ENCODE measurements at places on chromosomes 11 and 22.
A peak's percentile ranks its signal among the peaks of the same experiment; 100 is the strongest.

- DNase-seq: no peak
These were observed 126.4 kb upstream of the C11orf58 start for GRCh38 chr11:16611926-16612565.

- DNase-seq: no peak
These were observed 28.1 kb upstream of the FBXO3 start for GRCh38 chr11:33802194-33802950.

- no peak for DNase-seq
These were observed 129.0 kb downstream of the NECTIN1 start for GRCh38 chr11:119599864-119600541.

GRCh38 chr11:113979431-113979830, 4.5 kb downstream of the HTR3A start:
- no peak for DNase-seq

- peak; percentile 48 for DNase-seq
These were observed at the start of gene MAPK8IP1 for GRCh38 chr11:45885274-45885920. Gene MAPK8IP1, plus strand, starts transcription at chr11:45885651. Its CDS starts 170 bp downstream, at chr11:45885821.

DNA sequence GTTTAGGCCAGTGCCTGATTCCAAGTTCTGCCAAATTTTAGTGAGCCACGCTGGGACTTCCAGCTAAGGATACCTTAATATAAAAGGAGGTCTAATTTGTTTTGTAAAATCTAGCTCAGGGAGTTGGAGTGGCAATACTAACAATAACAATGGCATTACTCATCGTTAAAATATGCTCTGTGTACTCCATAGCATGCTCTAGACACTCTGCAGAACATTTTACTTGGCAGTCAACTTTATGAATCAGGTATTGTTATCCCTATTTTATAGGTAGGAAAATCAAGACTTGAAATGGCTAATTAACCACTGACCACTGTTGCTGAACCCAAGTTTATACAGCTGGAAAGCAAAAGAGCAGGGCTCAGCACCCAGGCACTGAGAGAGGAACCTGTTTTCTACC, 485.0 kb upstream of the KIRREL3 start:
- DNase-seq: no peak

GRCh38 chr22:19430890-19431541, 517 bp downstream of the HIRA start:
- no peak for DNase-seq

DNA sequence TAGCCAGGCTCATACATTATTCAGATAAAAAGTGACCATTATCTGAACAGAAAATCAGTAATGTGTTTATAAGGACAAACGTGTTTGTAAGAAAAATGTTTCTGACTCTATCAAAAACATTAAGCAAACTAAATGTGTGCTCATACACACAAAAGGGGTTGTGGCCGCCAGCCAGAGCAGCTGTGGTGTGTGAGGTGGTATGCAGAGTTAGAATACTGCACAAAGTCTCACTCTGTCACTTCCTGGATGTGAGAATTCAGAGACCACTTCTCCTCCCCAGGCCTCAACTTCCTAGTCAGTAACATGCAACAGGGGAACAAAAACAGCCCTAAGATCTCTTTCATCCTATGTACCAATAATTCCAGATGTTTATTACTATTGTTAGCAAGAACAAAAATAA, 9.4 kb downstream of the OR5B21 start:
- DNase-seq: no peak

DNA sequence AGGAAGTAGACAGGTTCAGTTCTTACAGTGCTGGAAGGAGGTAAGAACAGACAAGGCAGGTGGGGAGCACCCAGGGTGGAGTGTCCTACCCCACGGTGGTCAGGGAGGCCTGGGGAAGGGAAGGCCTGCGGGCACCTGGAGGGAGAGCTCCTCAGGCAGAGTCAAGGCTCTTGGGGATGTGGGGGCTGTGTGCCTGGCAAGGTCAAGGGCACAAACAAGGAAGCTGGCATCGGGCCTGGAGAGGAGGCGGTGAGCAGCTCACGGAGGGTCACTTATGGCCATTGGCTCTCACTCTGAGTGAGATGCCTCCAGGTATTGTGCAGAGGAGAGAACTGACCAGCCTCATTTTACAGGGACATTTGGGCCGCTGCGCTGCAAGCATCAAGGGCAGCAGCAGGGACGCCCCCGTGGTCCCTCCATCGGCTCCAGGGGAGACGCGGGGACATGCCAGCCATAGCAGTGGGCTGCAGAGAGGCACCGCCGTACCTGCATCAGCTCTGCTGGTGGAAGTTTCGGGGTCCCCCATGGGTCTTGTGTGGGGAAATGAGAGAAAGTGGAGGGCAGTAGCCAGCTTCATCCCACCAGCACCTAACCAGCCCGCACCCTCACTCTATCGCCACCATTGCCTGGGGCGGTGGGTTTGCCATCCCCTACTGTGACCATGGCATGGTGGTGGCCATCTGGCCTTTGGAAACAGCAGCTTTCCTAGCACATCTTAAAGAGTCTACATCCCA, 37.5 kb upstream of the RTL6 start:
- no peak for DNase-seq

DNA sequence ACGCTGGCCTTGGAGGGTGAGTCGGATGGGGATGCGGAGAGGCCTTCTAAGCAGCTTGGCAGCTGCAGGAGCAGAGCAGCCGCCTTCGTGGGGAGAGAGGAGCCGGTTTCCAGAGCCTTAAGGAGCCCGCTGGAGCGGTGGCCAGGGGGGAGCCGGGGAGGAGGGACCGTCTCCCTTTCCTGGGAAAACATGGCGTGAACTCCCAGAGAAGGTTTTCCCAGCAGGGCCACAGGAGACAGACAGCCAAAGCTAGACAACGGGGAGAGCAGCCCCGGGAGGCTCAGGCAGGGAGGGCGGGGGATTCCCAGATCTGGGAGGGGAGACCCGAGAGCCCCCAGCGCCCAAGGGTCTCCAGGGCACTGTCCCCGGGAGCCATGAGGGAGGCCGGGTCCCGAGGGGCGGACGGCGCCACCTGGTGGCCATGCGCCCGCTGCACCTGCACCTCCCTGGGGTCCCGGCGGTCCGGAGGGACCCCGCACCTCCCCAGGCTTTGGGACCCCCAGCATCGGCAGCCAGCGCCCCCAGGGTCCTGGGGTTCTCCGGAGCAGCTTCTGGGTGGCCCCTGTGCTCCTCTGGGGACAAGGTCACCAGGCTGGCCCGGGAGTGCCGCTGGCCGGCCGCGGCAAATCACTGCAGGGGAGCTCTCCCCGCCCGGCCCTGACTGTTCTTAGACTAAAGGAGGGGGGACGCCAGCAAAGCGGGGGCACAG, 2.4 kb upstream of the SYT8 start:
- DNase-seq: peak; percentile 69

DNA sequence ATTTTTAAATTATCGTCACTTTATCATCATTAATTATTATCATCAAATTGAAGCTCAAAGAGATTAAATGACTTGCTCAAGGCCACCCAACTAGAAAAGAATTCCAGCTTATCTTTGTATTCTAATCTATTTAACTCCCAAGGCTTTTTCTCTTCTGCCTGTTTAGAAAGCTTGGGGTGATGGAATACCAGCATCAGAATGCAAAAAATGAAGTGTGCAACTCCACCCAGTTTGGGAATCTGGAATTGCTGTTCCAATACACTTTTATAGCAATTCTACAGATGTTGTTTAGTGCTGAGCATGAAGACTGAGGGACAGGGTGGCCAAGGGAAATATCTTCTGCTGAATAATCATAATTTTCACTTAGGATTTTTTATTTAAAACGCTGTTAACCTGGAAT, 97.2 kb upstream of the FIBIN start:
- DNase-seq: no peak

- no peak for DNase-seq
These were observed 15.0 kb upstream of the CYP2R1 start for GRCh38 chr11:14906993-14907392.

DNA sequence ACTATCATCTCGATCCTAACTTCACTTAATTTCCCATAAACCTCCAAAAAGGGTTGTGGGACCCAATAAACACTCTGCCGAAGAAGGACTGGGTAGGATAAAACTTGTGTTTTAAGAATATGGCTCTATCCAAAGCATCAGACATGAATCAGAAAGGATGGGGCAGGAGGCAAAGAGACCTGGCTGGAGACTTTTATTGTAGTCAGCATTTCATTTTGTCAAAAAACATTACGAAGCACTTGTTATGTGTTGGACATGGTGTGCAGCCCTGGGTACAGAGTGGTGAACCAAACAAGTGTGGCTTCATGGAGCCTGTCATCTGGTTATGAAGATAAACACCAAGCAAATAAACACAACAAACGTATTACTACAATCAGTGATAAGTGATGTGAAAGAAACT, 17.3 kb downstream of the IL10RA start:
- DNase-seq: no peak

DNA sequence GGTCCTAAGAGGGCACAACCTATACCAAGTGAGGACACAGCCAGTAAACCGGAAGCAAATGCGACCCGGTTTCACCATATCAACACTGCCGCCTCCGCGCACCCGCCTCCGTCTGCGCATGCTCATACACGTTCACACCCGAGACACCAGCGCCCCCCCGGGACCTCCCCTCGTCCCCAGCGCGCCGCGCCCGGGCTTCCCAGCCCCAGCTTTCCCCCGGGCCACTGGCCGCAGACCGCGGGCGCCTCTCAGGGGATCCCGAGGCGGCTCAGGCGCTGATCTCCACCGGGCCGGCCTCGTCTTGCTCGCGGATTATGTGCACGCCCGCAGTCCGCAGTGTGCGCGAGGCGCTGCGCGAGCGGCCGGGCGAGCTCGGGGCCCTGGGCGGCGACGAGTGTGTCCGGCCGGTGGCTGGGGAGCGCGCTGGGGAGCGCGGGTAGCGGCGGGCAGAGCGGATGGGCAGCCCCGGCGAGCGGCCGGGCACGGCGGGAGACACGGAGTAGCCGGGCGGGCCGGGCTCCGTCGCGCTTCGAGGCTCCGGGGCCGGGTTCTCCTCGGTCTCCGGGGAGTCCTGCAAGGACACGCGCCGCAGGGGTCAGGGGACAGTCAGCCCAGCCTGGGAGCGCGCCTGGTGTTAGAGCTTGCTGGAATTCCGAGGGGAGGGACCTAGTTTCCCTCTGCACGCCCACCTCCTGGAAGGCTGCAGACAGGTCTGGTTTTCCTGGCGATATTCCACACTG, 2.0 kb downstream of the HEPN1 start:
- DNase-seq: peak; percentile 52

GRCh38 chr11:87803748-87804147, 371.5 kb downstream of the RAB38 start:
- no peak for DNase-seq

GRCh38 chr11:109984634-109985289, 108.4 kb upstream of the ZC3H12C start:
- no peak for DNase-seq

DNA sequence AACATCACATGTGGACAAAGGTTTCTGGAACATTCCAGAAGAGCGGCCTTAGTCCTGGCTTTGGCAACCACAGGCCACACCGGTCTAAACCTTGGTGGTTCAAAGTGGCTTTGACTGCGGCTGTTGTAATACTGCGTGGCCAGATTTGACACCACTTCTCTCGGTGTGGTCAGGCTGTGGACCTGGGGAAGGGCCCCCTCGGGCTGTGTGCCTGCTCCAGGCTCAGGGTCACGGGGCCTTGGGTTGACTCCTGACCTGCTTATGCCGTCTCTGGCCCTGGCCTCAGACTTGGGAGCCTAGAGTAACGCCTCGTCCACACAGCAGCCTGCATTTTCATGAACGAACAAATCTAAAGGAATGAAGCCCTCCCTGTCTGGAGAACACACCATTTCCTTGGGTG, 118.0 kb downstream of the PHF21B start:
- no peak for DNase-seq

GRCh38 chr22:26889802-26890201, 232.4 kb downstream of the MIAT start:
- DNase-seq: no peak

- no peak for DNase-seq
These were observed 125.1 kb downstream of the BCR start for GRCh38 chr22:23305321-23305910.

DNA sequence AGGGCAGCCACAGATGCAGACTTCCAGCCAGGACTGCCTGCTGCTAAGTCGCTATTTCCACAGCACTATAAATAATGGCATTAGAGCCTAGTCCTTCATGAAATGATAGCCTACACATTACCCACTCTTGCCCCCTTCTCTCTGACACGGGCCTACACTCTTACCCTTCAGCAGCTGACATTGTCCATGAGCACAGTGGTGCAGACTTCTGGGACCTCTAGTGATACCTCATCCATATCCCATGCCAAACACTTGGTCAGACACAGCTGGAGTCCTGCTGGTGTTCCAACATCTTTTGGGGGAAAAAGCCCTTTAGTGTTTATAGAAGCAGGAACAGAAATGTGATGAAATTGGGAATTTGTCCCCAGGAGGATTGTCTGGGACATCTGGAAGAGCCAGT, 43.4 kb upstream of the RAB1B start:
- no peak for DNase-seq

GRCh38 chr11:2374456-2375201, 2.5 kb upstream of the CD81 start:
- DNase-seq: no peak

GRCh38 chr11:111537336-111537860, 3.1 kb upstream of the LAYN start:
- no peak for DNase-seq

DNA sequence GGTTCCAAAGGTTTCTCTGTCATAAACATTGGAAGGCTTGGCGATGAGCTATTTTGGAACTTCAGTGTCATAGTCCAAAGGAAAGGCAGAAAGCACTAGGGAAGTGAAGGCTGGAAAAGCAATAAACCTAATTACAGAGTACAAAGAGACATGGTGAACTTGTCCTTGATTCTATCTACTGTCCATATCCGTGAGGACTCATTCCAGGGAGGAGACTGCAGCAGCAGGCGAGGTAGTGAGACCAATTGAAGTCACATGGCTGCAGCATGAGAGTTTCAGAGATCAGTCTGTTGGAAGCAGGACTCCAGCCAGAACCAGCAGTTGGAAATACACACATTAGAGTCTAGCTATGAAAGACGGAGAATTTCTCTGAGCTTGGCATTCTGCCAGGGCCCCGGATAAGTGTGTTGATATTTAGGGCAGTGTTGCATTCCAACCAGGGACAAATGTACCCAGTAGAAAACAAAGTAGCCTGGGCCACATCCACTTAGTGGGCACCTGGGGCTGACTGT, 54.1 kb upstream of the ARHGAP42 start:
- DNase-seq: no peak

GRCh38 chr11:128789497-128790150, 77.5 kb downstream of the KCNJ1 start:
- no peak for DNase-seq

- DNase-seq: no peak
These were observed 4.5 kb downstream of the CLMP start for GRCh38 chr11:123190518-123190917.

DNA sequence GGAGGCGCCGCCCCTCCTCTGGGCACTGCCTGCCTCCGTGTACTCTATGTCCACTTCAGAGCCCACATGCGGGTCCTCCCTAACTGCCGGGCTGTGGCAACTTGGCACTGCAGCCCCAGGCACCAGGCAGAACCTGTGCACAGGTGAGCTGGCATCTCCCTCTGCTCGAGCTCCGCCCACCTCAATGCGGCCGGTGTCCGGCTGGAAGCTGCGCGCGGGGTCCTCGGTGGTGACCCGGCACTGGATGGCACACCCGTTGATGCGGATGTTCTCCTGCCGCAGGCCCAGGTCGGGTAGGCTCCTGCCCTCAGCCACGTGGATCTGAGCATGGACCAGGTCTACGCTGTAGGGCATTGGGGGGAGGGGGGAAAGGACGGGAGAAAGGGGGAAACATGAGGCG, 9.1 kb downstream of the LRFN4 start:
- DNase-seq: no peak

GRCh38 chr11:74791333-74792100, 42.9 kb downstream of the RNF169 start:
- no peak for DNase-seq
